Glomerular endothelial cell (primary cell): ENCODE measurements at places on chromosomes 6 and 20.

GRCh38 chr6:54057058-54057457, 54.2 kb upstream of the MLIP start:
- no peak for DNase-seq

- no peak for DNase-seq
These were observed 570.0 kb downstream of the TBC1D32 start for GRCh38 chr6:120764312-120764711.

DNA sequence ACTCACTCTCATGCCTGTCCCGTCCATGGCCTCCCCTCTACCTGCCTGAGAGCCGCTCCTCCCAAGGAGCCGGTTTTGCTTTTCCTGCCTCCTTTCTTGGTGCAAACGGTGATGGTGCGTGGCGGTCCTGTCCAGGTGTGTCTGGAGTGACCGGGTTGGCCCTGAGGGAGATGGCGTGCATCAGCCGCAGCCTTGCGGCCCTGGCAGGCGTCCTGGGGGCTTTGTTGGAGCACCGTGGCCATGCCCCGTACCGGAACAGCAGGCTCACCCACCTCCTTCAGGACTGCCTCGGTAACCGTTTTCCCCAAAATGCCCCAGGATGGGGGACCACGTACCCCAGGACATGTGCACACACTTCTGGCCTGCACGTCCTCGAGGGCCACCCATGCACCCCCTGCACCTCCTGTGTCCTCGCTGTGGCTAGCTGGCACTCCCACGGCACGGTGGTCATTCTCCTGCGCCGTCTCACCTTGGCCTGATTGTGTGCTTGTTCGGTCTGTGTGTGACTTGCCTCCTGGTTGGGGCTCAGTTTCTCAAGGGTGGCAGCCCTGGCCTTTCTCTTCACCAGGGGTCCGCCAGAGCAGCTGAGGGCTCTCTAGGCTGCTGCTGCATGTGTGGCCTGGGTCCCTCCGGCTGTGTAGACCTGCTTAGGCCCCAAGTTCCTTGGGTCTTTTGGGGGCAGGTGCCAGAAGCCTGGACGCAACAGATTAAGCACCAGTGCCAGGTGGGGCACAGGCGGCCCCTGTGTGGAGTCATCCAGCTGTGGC, 36.4 kb downstream of the FRMD1 start:
- DNase-seq = no peak

DNA sequence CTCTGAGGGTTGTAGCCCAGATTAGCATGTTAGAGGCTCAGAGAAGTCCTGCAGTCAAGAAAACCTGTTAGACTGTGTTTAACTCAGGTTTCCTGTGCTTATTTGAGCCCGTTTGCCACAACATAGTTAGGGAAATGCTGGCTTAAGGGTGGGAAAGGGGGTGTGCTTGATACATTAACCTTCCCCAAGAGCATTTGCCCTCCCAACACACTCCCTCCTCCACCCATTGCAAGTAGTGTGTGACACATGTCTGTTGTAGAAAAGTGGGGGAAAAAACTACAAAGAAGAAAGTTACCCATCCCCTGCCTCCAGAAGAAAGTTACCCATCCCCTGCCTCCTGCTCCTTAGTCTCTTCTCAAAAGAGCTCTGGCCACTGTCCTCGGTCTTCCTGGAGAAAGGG, 36.8 kb upstream of the MRPS18A start:
- DNase-seq = no peak

GRCh38 chr6:135651964-135652755, 154.6 kb upstream of the AHI1 start:
- no peak for DNase-seq

- DNase-seq = no peak
These were observed 153.9 kb upstream of the ENPP5 start for GRCh38 chr6:46324706-46325105.

- no peak for DNase-seq
These were observed 574.9 kb upstream of the CHD6 start for GRCh38 chr20:42193119-42193518.

- DNase-seq = peak; percentile 87
These were observed 120.2 kb upstream of the RNF24 start for GRCh38 chr20:4135385-4136077.

DNA sequence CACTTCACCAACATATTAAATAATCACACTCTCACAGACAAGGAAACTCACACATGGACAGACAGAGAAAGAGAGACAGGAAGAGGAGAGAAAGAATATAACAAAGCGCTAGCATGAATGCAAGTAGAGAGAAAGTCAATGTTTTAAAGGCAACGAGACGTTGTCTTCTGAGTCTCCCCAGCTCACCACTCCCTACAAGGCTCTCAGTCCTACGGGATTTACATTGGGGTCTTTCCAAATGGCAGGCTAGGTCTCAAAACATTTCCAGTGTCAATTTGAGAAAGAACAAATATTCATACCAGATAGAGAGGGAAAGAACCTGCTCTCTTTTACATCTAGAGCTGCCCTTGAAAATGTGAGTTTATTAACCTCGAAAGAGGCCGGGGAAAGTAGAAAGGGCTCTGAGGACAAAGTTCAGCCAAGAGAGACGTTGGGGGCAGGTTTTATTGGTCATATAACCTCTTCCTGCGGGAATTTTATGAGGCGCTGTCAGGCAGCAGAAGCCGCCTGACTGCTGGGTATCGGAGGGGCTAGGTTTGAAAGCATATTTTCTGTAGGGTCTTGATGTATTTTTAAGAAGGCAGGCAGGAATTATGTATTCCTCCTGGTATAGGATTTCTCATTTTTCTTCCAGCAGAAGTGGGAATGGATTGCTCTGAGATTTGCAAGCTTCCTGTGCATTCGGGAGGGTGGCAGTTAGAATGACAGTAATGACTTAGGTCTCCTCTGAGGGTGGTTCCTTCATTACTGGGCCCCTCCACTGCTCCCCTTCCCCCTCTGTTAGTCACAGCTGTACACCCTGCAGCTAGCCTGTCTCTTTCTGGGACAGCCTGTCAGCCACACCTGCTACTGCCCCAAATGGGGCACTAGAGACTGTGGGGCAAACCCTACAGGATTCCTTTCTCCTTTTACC, 34.4 kb upstream of the KIF16B start:
- DNase-seq = no peak

DNA sequence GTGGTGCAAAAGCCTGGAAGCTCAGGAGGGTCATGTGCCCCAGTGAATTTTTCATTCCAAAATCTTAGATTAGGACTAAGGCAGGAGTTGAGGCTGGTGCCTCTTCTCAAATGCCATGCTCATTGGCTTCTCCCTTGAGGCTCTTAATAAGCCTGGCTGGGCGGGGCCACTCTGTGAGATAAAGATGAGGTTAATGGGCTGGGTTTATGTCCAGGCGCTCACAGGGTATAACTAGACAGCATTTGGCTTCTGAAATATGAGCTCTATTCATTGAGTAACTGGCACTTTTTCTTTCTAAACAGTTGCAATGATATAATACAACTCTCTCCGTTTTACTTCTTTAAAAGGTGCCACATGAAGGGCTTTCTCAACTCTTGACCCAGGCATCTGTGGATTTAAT, 156.3 kb downstream of the SCML4 start:
- DNase-seq = no peak

- no peak for DNase-seq
These were observed 66.9 kb upstream of the KCNK16 start for GRCh38 chr6:39389484-39389767.

GRCh38 chr20:38426006-38426897, 8.9 kb downstream of the SNHG17 start:
- DNase-seq = no peak

GRCh38 chr6:133394630-133395029, 153.5 kb downstream of the EYA4 start:
- no peak for DNase-seq

DNA sequence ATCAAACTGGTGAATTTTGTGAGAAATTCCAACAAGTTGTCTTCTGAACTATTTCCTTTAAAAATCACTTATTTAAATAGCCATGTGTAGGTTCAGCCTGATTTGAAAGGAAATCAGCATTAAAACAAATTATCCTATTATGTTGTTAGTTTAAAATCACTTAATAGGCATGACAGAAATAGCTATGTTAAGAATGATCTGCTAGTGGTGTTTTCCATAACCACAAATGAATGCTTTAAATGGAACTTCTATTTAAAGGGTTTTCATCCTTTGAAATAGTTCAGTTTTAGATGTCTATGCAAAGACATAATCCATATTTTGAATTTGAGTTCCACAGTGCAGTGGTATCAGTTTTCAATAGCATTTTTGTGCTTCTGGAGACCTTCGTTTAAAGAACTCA, 120.1 kb downstream of the PLEKHG1 start:
- DNase-seq = no peak

DNA sequence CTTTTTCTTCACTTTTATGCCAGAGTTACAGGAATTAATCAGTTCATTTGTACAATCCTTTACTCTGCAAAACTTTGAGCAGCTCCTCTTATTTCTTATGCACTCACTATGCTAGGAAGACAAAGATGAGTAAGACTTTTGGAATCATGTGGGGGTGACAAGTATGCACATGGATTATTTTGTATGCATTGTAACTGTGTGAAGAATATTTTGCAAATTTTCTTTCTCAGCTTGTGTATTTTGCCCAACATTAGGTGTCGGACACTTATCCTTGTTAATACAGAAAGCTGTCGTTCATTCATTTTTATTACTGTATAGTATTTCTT, 88.6 kb downstream of the PPP1R14C start:
- no peak for DNase-seq

DNA sequence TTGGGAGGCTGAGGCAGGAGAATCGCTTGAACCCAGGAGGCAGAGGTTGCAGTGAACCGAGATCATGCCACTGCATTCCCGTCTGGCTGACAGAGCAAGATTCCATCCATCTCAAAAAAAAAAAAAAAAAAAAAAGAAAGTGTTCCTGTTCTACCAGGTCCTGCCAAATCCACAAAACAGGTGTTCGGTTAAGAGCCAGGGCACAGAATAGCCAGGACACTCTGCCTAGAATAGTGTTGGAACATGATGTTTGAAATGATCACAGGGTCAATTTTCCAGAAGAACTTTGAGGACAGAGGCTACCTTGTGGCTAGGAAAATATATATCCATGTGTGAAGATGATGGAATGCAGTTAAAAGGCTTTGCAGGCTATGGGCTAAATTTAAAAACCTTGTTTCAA, 63.6 kb upstream of the TRAF3IP2 start:
- no peak for DNase-seq
